ENCODE measurements at places on chromosomes 13 and 19.

- no peak for DNase-seq
These were observed 270.6 kb downstream of the DNAJC15 start for GRCh38 chr13:43293986-43294385.

DNA sequence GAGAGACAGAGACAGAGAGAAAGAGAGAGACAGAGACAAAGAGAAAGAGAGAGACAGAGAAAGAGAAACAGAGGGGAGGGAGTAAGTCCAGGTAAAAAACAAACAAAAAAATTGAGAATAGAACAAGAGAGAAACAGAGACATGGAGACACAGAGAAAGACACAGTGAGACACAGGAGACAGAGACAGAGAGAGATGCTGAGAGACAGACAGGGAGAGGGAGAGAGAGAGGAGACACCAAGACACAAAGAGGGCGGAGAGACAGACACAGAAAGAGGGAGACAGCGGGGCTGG is 5.8 kb upstream of the PROZ start:
- no peak for DNase-seq

GRCh38 chr13:79312340-79312855 is 93.7 kb downstream of the RBM26 start:
- no peak for DNase-seq

DNA sequence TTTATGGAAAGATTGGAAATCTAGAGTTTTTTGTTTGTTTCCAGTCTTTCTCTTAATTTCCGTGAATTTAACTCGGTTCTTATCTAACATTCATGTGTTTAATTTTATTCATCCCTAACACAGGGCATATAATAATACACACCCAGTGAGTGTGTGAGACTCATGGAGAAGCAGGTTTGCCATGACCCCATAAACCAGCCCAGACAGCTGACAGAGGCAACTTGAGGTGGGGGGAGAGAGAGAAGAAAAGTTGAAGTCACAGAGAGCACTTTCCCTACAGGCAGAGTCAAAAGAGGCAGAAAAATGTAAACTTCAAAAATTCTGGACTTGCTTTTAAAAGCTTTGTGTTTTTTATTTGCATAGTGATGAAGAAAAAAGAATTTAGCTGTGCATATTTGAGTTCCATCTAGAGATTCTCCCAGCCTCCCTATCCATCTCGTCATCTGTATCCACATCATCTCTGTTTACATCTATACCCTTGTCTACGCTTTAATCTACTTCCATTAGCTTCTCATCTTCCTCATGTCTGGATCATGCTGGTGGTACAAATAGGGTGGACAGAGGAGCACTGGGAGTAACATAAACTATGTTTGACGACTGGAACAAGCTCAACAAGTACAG is 60.2 kb downstream of the THSD1 start:
- DNase-seq, result no peak

DNA sequence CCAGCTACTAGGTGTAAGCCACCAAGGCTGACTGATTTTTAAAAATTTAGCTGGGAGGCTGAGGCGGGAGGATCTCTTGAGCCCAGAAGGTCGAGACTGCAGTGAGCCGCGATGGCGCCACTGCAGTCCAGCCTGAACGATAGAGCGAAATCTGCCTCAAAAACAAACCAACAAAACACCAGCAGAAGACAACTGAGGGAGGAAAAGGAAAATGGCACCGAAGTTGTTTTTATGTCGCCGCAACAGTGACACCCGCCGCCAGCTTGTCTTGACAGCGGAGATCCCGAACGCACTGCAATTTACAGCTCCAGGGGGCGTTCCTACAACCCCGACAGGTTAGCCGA is 298 bp upstream of the FAM98C start:
- DNase-seq, result no peak

GRCh38 chr13:114102521-114103288 is 29.7 kb downstream of the RASA3 start:
- no peak for DNase-seq

DNA sequence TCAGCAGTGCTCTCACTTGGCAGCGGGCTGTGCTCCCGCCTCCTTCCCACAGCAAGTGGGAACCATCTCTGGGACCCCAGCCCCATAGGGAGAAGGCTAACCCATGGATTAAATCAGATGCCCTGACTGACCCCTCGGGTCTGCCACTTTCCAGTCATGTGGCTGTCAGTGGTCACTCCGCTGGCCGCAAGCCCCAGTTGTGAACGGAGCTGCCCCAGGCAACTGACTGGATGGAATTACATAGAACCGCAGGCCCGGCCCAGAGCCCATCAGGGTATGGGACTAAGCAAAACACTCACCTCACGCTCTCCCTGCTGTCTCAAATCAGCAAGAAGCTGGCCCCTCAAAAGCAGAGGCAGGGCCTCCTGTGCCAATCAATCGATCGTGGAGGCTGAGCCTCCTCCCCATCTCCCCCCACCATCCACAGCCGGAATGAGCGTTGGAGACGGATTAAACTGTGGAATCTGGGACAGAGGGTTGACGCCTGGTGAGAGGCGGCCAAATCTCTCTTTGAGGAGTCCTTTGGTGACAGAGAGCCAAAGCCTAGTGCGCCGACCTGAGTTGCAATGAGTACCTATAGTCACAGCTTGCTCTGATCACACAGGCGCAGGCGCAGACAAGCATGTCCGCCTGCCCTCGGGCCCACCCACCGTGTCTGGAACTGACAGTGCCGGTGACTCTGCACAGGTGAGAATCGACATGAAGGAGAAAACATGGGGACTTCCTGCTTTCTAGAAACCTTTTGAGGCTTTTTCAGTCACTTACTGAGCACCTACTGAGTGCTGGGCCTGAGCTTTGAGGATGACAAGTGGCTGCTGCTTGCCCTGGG is 38.7 kb downstream of the PBX4 start:
- no peak for DNase-seq

DNA sequence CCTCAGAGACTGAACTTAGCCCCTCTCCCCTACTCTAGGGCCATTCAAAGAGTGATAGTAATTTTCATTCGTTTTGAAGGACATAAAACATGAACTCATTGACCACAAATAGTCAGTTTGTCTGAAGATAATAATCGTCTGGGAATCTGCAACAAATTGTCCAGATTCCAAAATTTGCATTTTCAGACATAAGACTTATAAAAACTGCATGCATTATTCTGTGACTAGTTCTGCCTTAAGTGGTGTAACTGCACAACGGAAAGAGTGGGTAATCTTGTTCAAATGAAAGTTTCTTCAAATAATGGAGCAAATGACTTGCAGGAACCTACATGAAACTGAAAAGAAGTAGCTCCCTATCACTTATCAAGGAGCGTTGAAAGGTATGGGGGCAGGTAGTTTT is 8.4 kb downstream of the CSNK1A1L start:
- DNase-seq, result no peak

GRCh38 chr13:86135856-86136255 is 336.6 kb upstream of the SLITRK6 start:
- no peak for DNase-seq

- no peak for DNase-seq
These were observed 472.0 kb downstream of the COG6 start for GRCh38 chr13:40127476-40127875.

- no peak for DNase-seq
These were observed 220.1 kb downstream of the FOXO1 start for GRCh38 chr13:40446365-40446764.

GRCh38 chr13:35791184-35791851 is 314.8 kb upstream of the MAB21L1 start:
- DNase-seq, result no peak

DNA sequence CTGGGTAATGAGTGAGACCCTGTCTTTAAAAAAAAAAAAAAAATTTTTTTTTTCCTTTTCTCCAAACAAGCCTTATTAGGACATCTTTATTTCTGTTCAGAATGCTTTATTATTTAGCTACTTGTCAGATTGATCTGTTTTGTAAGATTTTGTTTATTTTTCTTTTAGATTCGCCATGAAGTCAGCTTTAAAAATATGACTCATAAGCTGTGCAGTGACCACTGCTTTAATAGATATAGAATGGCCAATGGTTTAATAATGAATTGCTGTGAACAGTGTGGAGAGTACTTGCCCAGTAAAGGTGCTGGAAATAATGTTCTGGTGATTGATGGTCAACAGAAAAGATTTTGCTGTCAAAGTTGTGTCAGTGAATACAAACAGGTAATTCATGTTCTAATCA is 47.7 kb downstream of the ZMYM2 start:
- no peak for DNase-seq

- DNase-seq, result no peak
These were observed 1460.7 kb downstream of the EFNB2 start for GRCh38 chr13:105074755-105075154.

DNA sequence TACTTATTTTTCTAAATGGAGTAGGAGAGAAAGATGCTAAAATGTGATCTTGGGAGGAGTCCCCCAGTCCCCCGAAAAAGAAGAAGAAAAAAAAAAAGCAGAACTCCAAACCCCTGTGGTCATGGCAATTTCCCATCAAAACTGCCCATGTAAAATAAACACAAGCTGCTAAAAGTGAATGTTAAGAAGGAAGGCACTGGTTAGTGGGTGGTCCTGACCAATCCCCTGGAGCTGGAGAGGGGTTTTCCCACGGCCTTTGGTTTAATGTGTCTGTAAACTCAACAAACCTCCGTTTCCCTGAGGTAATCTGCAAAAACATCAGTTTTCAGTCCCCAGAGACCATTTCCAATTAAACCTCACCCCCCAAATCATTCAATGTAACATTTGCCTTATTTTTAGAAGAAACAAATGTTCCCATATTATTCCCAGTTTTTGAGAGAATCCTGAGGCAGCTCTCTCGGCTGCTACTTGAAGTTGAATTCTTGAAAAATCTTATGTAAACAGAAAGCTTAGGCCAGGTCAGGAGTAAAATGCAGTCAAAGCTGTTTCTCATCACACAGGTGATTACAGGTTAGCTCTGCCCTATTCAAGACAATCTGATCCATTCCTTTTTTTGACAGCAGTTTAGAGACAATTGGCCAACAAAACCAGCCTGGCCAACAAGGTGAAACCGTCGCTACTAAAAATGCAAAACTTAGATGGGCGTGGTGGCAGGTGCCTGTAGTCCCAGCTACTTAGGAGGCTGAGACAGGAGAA is 17.0 kb downstream of the RAB3D start:
- DNase-seq, result no peak

DNA sequence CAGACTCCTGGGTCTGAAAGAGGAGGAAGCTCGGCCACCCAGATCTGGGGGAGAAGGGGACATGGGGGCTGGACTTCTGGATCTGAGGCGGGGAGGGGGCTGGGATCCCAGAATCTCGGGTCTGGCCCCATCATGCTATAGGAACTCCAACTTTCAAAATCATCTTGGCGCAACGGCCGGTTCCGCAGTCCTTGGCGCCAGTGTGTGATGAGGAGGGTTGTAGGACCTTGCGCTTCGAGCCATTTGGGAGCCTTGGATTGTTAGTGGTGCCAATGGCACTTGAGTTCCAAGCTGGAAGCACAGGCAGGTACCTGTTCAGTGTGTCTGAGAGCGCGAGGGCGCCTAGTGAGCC is 324 bp downstream of the RUVBL2 start:
- DNase-seq, result no peak

DNA sequence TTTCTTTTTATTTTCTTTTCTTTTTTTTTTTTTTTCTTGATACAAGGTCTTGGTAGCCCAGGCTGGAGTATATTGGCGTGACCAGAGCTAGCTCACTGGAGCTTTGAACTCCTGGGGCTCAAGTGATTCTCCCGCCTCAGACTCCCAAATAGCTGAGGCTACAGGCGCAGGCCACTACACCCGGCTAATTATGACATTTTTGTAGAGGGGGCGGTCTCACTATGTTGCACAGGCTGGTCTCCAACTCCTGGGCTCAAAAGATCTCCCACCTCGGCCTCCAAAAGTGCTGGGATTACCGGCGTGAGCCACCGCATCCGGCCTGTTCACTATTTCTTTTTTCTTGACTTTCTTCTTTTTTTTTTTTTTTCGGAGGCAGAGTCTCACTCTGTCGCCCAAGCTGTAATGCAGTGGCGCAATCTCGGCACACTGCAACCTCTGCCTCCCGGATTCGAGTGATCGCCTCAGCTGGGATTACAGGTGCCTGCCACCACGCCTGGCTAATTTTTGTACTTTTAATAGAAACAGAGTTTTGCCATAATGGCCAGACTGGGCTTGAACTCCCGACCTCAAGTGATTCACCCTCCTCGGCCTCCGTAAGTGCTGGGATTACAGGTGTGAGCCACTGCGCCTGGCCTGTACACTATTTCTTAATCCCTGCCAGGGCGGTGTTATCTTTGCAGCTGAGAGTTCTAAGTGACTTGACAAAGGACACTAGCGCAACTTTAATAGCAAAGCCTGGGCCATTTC is 37.1 kb upstream of the LSM14A start:
- DNase-seq, result no peak

GRCh38 chr13:99351772-99352171 is 44.6 kb upstream of the GPR183 start:
- no peak for DNase-seq

GRCh38 chr13:85659493-85659892 is 139.7 kb downstream of the SLITRK6 start:
- no peak for DNase-seq

GRCh38 chr19:1452802-1453524 is 3.0 kb downstream of the APC2 start:
- no peak for DNase-seq

DNA sequence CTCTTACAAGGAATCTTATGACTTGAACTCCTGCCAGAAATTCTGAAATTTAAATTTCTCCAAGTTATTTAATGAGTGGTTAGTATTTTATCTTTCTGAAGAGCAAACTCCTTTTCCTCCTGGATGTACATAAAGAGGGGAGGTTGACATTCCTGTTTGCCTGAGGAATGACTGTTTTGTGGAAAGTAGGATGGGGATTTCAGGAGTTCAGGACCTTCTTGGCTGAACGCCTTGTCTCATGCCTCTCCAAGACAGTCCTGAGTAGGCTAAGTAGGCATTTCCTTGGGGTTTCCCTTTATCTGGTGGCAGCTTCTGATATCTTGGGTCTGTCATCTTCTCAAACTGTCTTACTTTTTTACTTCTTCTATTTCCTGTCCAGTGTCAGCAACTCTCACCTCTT is 356.6 kb downstream of the TDRD3 start:
- no peak for DNase-seq

- DNase-seq, result no peak
These were observed 80.9 kb upstream of the SHISA2 start for GRCh38 chr13:26132756-26133155.

GRCh38 chr13:63396746-63397145 is 1981.1 kb upstream of the PCDH20 start:
- no peak for DNase-seq

- no peak for DNase-seq
These were observed 6.5 kb upstream of the TSHZ3 start for GRCh38 chr19:31355665-31356289.

Data from activated T-cell treated with anti-CD3 and anti-CD28 coated beads for 24 hours (primary cell).